ENCODE measurements at places on chromosomes 16 and 17.

DNA sequence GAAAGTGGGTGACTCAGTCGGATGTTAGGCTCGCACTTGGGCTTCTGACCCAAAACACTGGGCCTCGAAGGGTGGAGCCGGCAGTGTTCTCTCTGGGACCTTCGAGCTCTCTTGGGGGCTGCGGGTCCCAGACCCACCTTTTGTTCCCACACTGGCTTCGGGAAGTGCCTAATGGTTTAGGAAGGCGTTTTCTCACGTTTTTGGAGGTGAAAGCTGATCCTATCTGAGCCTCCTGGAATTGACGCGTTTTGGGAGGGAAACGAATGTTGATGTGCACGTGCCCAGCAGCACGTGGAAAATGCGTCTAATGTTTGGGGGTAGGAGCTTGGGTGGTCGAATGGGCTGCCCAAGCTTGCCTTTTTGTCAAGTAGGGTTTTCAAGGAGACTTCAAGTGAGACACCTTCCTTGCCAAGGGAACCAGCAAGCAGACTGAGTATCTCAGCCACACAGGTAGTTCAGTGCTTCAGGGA lies 666 bp downstream of the HGS start:
- DNase-seq = peak; percentile 49

- no peak for DNase-seq
Measured at GRCh38 chr16:14292051-14292825, 221.1 kb downstream of the MRTFB start.

DNA sequence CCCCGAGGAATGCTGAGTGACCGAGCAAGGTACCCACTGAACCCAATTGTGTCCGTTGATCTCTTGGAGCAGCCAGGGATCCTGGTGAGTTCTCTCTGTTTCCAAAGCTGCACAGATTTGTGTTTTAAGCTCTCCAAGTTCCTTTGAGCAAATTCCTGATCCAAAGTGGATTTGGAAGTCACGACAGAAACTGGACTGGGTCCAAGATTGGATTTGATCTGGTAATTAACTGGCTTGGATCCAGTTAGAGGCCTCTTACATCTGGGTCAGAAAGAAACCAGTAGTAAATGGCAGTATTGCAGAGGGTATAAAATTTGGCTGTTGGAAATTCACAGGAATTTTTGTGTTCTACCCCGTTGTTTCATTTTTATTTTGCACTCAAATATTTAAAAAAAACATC lies 119.5 kb downstream of the PMP22 start:
- DNase-seq = no peak

DNA sequence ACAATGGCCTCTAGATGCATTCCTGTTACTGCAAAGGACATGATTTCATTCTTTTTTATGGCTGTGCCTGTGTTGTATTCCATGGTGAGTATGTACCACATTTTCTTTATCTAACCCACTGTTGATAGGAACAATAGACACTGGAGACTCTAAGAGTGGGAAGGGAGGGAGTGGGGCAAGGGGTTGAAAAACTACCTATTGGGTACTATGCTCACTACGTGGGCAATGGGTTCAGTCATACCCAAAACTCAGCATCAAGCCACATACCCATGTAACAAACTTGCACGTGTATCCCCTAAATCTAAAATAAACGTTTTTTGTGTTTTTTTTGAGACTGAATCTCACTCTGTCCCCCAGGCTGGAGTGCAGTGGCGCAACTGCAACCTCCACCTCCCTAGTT lies 47.1 kb upstream of the SCNN1B start:
- no peak for DNase-seq

- DNase-seq = peak; percentile 49
Measured at GRCh38 chr16:71927383-71927782, 32.1 kb downstream of the IST1 start.

DNA sequence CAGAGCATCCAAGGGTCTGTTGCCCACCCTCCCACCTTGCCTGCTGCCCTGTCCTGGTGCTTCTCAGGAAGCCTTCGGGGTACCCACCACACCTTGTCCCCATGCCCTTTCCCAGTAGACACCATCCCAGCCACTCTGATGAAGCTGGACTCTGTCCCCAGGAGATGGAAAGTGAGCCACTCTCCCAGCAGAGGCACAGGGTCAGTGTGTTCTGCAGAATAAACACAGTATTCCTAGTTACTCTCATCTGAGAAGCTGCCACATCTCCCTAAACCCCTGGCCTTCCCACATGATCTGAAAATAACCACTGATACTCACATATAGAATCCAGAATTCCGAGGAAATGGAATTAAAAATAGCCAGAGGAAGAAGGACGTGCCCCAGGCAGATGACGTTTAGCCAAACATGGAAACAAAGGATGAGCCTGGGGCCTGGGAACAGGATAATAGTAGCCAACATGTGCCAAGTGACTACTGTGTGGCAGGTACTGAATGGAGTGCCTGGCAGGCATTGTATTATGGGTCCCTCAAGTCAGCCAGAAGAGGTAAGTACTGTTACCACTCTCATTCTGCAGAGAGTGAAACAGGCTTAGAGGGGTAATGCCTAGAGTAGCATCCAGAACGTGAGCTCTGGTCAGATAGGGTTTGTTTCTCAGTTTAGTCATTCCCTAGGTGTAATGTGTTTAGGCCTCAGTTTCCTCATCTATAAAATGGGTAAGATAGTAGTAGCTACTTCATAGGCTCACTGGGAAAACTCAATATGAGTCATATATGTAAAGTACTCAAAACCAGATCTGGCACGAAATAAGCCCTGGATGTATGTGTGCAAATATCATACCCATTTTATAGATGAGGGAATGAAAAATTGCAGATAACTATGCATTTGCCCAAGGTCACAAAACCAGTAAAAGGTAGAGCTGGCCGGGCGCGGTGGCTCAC lies 20.8 kb upstream of the PEMT start:
- no peak for DNase-seq

- DNase-seq = no peak
Measured at GRCh38 chr16:67111951-67112444, 2.3 kb downstream of the PHAF1 start.

- no peak for DNase-seq
Measured at GRCh38 chr16:68374961-68375660, 64.3 kb downstream of the PRMT7 start.

DNA sequence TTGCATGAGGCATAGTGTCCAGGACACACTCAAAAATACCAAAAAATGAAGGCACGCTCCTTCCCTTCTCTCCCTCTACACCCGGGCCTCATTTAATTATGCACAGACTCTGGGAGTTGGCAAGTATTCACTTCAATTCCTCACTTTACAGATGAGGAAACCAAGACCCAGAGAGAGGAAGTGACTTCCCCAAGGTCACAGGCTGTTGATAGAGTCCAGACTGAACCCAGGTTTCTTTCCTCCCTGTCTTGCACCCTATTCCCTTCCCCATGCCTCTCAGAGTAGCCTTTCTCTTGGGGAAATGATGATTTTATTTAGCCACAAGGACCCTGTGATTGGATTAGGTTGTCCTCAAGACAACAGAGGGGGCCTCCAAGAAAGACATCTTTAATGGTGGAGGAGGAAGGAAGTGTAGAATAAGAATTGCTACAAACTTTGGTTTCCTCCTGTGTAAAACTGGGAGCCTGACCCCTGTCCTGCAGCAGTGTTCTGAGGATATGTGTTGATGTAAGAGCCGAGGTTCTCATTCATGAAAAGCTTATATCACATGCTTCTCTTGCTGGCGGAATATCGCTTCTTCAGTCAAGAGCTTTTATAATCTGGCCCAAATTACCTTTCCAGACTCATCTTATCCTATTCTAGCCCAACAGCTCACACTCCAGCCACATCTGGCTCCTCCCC lies 48.8 kb upstream of the SIAH1 start:
- DNase-seq = no peak

GRCh38 chr16:49280105-49280741 lies 1.4 kb downstream of the CBLN1 start:
- peak; percentile 40 for DNase-seq

DNA sequence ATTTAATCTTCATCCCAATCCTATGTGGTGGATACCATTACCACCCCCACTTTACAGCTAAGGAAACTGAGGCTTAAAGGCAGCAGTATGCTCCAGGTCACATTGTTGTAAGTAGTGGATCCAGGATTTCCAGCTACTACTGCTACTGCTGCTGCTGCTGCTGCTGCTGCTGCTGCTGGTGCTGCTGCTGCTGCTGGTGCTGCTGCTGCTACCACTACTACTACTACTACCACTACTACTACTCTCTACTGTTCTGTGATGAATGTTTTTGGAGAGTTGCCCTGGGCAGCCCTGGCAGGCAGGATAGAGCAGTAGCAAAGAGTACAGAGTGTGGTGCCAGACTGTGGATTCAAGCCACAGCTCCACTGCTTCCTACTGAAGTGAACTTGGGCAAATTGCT lies 49.3 kb upstream of the SLC12A3 start:
- no peak for DNase-seq

- DNase-seq = no peak
Measured at GRCh38 chr17:8459107-8459506, 23.4 kb downstream of the NDEL1 start.

DNA sequence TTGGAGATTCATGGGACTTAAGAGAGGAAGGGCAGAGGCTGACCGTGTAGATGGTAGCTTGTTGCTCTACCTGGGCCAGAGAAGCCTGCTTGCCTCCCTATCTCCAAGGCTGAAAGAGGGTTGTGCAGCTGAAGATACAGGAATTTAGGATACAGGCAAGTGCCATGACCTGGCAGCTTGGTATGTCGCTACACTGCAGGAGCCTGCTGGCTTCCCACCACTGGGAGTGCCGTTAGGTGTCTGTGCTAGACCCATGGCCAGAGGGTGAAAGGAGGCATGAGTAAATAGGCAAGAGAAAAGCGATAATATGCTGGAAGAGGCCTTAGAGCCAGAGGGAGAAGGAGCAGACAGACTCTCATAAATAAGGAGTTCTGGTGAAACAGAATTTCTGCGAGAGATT lies 10.6 kb downstream of the NAA60 start:
- DNase-seq = no peak

- no peak for DNase-seq
Measured at GRCh38 chr17:7120123-7120522, 5.5 kb upstream of the ASGR2 start.

- DNase-seq = no peak
Measured at GRCh38 chr17:1040216-1040600, 43.3 kb downstream of the TIMM22 start.

- DNase-seq = peak; percentile 95
Measured at GRCh38 chr16:69709456-69710084, 16.8 kb downstream of the NQO1 start.

DNA sequence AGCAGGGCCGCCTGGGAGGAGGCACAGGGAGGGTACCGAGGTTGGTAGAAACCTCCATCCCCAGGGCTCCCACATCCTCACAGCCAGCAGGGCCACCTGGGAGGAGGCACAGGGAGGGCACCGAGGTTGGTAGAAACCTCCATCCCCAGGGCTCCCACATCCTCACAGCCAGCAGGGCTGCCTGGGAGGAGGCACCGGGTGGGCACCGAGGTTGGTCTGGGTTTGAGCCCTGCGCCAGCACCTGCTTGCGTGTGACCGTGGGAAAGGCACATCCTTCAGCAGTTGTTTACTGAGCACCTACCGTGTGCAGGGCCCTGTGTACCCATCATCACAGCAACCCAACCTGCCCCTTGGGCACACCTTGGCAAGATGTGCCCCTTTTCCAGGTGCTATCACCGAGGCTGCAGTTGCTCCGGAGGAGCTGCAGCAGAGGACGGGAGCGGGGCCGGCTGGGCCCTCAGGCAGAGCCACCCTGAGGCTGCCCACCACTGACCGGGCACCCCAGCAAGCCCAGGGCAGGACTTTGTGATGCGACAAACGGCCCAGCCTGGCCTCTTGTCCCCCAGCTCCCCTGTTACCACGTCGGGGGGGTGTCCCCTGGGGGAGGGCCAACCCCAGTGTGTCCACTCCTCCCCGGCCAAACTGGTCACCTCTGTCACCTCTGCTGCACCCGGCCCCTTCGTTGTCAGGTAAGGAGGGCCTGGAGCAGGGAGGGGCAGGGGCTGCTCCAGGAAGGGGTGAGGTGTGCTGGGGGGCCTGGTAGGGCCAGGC lies 22.1 kb upstream of the OSGIN1 start:
- DNase-seq = no peak

GRCh38 chr16:67137605-67138004 lies 13.2 kb downstream of the B3GNT9 start:
- no peak for DNase-seq

DNA sequence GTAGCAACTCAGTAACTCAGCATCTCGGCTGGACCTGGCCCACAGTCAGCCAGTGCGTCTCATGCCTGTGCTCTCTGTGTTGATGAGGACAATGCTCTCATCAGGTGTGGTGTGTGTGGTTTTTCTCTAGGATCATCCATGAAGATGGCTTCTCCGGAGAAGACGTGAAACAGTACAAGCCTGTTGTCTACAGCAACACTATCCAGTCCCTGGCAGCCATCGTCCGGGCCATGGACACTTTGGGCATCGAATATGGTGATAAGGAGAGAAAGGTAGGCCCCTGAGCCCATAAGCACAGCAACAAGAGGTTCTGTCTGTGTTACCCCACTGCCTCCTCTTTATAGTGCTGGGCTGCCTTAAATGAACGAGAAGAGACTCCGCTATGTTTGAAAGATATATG lies 84.5 kb downstream of the GNAO1 start:
- no peak for DNase-seq

GRCh38 chr17:49549311-49549605 lies 26.4 kb upstream of the NXPH3 start:
- DNase-seq = no peak

DNA sequence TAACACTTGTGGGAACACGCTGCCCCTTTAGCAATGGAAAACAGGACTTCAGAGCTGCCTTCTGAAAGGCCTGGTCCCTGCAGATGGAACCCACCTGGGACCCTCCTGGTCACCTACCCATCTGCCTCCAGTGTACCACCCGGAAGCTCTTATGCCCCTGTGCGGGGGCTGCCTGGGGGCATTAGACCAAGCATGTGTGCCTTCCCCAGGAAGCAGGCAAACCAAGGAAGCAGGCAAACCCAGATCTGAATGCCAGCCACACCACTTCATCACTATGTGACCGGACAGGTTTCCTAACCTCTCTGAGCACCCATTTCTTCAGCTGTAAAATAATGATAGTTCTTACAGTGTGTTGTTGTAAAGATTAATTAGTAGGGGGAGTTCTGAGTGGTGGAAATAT lies 20.8 kb upstream of the LRRC37A3 start:
- no peak for DNase-seq

DNA sequence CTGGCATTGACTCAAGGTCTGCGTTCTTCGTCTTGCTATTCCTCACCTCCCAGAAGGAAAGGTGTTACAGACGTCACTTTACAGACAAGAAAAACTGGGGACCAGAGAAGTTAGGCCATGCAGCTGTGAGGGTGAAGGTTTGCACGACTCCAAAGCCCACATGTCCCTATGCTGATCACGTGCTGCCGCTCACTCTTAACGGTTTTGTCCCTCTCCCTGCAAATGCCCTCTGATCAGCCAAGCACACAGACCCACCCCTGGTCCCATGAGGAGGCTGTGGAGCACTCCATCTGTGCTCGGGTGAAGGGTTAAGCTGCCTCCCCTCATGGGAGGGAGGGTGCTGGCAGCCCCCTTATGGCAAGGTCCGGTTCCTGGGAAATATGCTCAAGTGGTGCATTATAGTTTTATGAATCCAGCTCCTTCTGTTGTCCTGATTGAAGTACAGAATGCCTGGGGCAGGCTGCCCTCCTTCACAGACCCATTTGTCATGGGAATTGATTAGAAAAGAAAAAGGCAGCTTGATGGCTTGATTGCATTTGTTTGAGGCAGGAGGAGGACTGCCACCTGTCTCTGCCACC lies 18.8 kb downstream of the CCDC182 start:
- no peak for DNase-seq

All from hematopoietic multipotent progenitor cell treated with erythropoietin and hydrocortisone succinate and interleukin-3 and kit ligand, for 6 days (in vitro differentiated cells).